B cell (primary cell): ENCODE measurements at places on chromosomes 4 and X.
A peak's percentile ranks its signal among the peaks of the same experiment; 100 is the strongest.

DNA sequence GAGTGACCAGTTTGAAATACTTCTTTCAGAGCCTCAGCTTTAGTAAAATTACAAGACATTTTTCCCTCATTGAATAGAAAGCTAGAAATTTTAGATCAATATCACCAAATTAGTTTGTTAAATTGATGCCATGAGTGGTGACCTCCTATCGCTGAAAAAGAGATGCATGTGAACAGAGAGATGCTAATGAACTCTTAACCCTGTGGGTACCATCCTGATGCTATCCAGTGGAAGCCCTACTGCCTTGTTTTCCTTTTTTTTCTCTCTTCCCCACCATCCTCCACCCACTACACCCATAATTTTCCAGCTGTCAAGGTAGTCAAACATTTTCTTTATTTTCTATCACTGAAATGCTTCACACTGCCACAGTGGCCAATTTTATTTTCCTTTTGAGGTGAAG is 61.9 kb downstream of the PPEF1 start:
- H3K4me3 ChIP-seq: no peak overlapping the region
- H3K27me3 ChIP-seq: no peaks in the 10 kb centered on the region
- DNase-seq: no peak
- H3K36me3 ChIP-seq: no peaks in the 10 kb centered on the region
- no peak overlapping the region for H3K27ac ChIP-seq

GRCh38 chrX:109655502-109656201 is 30.7 kb upstream of the KCNE5 start:
- no peak for DNase-seq
- no peak overlapping the region for H3K4me3 ChIP-seq

DNA sequence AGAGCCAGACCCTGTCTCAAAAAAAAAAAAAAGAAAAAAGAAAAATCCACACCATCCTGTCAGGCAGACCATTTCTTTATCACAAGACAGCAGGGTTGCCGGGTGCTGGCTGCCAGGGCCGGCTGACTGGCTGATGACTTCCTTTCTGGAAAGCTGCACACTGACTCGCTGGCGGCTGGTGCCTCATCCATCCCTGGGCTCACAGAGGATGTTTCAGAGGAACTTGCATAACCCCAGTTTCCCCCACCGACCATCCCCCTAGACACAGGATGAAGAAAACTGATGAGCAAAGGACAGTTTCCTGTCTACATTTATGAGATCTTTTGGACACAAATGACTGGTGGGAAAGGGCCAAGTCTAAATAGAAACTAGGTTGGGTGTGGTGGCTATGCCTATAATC is 14.1 kb downstream of the HPSE start:
- H3K4me3 ChIP-seq: no peak overlapping the region
- no peaks in the 10 kb centered on the region for H3K27me3 ChIP-seq
- H3K4me1 ChIP-seq: no peaks in the 10 kb centered on the region
- H3K36me3 ChIP-seq: peaks cover 2% of the 10 kb centered on the region

- H3K27ac ChIP-seq: no peak overlapping the region
- no peak for DNase-seq
- no peaks in the 10 kb centered on the region for H3K36me3 ChIP-seq
- H3K4me1 ChIP-seq: no peaks in the 10 kb centered on the region
- no peaks in the 10 kb centered on the region for H3K27me3 ChIP-seq
- H3K4me3 ChIP-seq: no peak overlapping the region
Measured at GRCh38 chr4:4693755-4694295, 152.0 kb upstream of the STX18 start.

DNA sequence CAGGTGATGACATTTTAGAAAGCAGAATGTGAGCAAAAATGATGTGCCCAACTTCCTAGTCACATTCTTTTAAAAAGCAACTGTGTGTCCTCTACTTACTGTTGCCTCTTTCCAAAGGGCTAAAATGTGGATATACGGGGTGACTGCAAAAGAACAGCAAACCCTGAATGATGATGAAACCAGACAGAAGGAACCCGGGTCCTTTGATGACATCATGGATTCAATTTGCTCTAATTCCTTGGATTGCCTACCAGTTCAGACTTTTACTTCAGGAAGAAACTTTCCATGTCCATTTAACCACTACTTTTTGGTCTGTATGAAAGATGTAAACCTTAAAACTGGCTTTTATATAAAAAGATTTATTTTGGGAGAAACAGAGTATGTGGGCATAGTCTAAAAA is 190.9 kb upstream of the MAB21L2 start:
- H3K4me1 ChIP-seq: no peaks in the 10 kb centered on the region
- H3K27ac ChIP-seq: no peak overlapping the region
- H3K4me3 ChIP-seq: no peak overlapping the region
- no peaks in the 10 kb centered on the region for H3K27me3 ChIP-seq

GRCh38 chr4:11485926-11486325 is 57.2 kb upstream of the HS3ST1 start:
- H3K27ac ChIP-seq: no peak overlapping the region
- no peaks in the 10 kb centered on the region for H3K27me3 ChIP-seq
- no peak for DNase-seq
- H3K4me1 ChIP-seq: peaks cover 2% of the 10 kb centered on the region
- no peaks in the 10 kb centered on the region for H3K36me3 ChIP-seq

DNA sequence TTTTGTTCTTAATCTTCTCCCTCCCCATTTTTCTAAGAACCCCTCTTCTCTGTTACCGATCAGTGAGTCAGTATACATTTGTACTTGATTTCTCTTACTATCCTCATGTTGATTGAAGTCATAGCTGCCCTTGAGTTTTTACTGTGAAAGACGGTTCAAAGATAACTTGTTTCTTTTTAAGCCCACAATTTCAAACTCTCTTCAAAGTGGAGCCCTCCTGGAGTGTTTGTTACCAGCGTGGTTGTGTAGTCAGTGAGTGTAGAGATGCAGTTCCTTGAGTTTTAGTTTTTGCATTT is 7.9 kb downstream of the PPP1R3F start:
- H3K27ac ChIP-seq: no peak overlapping the region
- DNase-seq: no peak
- no peaks in the 10 kb centered on the region for H3K36me3 ChIP-seq

GRCh38 chr4:37082912-37083311 is 161.6 kb upstream of the NWD2 start:
- no peaks in the 10 kb centered on the region for H3K27me3 ChIP-seq
- H3K36me3 ChIP-seq: no peaks in the 10 kb centered on the region
- no peaks in the 10 kb centered on the region for H3K4me1 ChIP-seq
- no peak for DNase-seq
- H3K27ac ChIP-seq: no peak overlapping the region

DNA sequence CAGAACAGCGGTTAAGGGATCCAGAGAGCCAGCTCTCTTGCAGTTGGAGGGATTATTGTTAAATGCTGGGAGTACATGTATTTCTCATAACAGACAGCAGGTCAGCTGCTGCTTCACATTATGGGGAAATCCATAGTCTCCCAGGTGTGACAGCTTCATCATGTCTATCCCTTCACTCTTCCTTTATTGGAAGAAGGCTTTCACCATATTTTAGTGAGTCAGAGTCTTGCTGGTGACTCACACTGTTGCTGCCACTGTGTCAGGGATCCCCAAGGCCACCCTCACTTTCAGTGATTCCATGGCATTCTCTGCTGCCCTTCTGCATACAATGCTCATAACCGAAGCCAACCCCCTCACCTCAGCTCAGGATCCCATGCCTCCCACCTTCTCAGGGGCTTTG is 32.9 kb upstream of the PAGE5 start:
- no peaks in the 10 kb centered on the region for H3K36me3 ChIP-seq
- H3K4me1 ChIP-seq: no peaks in the 10 kb centered on the region

DNA sequence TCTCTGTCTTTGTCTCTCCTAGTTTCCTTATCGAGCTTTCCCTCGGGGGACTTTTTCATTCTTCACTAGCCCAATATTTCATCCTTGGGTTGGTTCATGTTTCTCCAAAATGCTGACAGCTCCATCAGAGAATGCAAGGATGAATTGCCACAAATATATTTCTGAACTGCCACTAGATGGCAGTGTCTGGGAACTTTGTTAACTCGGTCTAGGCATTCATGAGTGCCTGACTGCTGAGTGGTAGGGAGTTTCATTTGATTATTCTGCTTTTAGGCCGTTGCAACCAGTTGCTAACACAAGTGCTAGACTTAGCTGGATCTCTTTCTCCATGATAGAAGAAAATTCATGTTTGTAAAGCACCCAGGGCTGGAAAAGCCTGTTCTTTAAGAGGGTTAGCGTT is 73.5 kb upstream of the RAP2C start:
- H3K27ac ChIP-seq: no peak overlapping the region
- no peak overlapping the region for H3K4me3 ChIP-seq
- H3K36me3 ChIP-seq: no peaks in the 10 kb centered on the region
- DNase-seq: peak; percentile 60
- no peaks in the 10 kb centered on the region for H3K4me1 ChIP-seq
- H3K27me3 ChIP-seq: no peaks in the 10 kb centered on the region

- no peak for DNase-seq
- H3K27me3 ChIP-seq: no peaks in the 10 kb centered on the region
- H3K27ac ChIP-seq: no peak overlapping the region
- no peaks in the 10 kb centered on the region for H3K4me1 ChIP-seq
- H3K4me3 ChIP-seq: no peak overlapping the region
- no peaks in the 10 kb centered on the region for H3K36me3 ChIP-seq
Measured at GRCh38 chr4:108834835-108835384, 72.1 kb upstream of the ETNPPL start.

GRCh38 chr4:98447648-98448047 is 186.5 kb downstream of the RAP1GDS1 start:
- H3K4me1 ChIP-seq: peaks cover 42% of the 10 kb centered on the region
- H3K27me3 ChIP-seq: no peaks in the 10 kb centered on the region
- H3K36me3 ChIP-seq: peaks cover 2% of the 10 kb centered on the region
- H3K27ac ChIP-seq: peak overlapping the region; percentile 69
- peak; percentile 54 for DNase-seq

GRCh38 chrX:44731160-44731559 is 112.7 kb upstream of the DUSP21 start:
- no peak overlapping the region for H3K4me3 ChIP-seq
- no peaks in the 10 kb centered on the region for H3K4me1 ChIP-seq

- H3K27me3 ChIP-seq: no peaks in the 10 kb centered on the region
- H3K36me3 ChIP-seq: no peaks in the 10 kb centered on the region
- no peak overlapping the region for H3K4me3 ChIP-seq
Measured at GRCh38 chrX:70552130-70552704, 107.6 kb downstream of the DLG3 start.

GRCh38 chr4:110518889-110519490 is 43.0 kb downstream of the ENPEP start:
- H3K4me3 ChIP-seq: no peak overlapping the region
- DNase-seq: peak; percentile 27
- peaks cover 3% of the 10 kb centered on the region for H3K27me3 ChIP-seq
- no peaks in the 10 kb centered on the region for H3K36me3 ChIP-seq

- no peak for DNase-seq
- no peak overlapping the region for H3K27ac ChIP-seq
- no peak overlapping the region for H3K4me3 ChIP-seq
- H3K4me1 ChIP-seq: no peaks in the 10 kb centered on the region
- no peaks in the 10 kb centered on the region for H3K36me3 ChIP-seq
Measured at GRCh38 chrX:106040861-106041260, 2.3 kb upstream of the SERPINA7 start.

DNA sequence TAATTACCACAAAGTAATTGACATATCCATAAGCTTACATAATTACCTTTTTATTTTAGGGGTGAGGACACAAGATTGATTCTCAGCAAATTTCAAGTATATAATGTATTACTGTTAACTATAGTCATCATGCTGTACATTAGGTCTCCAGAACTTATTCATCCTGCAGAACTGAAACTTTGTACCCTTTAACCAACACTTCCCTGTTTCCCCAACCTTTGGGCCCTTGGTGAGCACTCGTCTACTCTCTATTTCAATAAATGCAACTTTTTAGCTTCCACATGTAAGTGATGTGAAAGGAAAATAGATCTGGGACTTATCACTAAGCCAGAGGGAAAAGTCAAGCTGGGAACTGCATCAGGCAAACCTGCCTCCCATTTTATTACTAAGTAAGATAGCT is 33.6 kb upstream of the CCNG2 start:
- peaks cover 73% of the 10 kb centered on the region for H3K4me1 ChIP-seq
- no peak overlapping the region for H3K4me3 ChIP-seq
- no peaks in the 10 kb centered on the region for H3K36me3 ChIP-seq
- DNase-seq: no peak

- no peaks in the 10 kb centered on the region for H3K27me3 ChIP-seq
- no peak overlapping the region for H3K4me3 ChIP-seq
- no peaks in the 10 kb centered on the region for H3K36me3 ChIP-seq
- H3K4me1 ChIP-seq: no peaks in the 10 kb centered on the region
- no peak for DNase-seq
Measured at GRCh38 chrX:131613260-131613659, 69.4 kb downstream of the OR13H1 start.

- no peak overlapping the region for H3K27ac ChIP-seq
- H3K27me3 ChIP-seq: no peaks in the 10 kb centered on the region
- no peaks in the 10 kb centered on the region for H3K4me1 ChIP-seq
- no peak for DNase-seq
- no peak overlapping the region for H3K4me3 ChIP-seq
Measured at GRCh38 chrX:136626237-136626636, 21.7 kb upstream of the CD40LG start.

DNA sequence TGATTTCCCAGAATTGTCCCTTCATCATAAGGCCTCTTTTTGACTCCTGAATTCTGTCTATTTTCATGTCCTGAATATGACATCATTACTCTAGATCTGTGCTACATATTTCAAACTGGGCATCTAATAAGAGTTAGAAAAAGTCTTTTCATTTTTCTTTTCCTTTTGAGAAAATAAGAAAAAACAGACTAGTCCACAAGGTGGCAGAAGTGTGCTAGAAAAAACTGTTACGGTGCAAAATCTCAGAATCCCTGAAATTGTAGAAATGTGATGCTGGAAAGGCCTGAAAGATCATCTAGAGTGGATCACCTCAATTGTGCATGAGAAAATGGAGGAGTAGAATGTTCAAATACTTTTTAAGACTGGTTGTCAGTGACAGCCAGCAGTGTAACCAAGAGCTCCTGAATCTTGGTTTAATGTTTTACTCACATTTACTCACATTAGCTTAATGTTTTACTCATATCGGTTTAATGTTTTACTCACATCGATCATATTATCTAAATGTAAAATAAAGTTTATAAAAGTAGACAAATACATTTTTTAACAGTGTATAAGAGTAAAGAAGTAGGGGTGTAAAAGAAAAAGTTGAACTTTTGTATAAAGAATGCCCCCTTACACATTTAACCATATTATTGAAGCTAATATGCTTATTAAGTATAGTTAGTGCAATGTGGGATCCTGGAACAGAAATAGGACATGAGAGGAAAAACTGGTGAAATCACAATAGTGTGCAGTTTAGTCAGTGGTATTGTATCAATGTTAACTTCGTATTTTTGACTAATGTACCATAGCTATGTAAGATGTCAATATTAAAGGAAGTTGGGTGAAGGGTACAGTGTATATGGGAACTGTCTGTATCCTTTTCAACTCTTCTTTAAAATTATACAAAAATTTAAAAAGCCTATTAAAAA is 15.2 kb downstream of the ASB11 start:
- H3K4me1 ChIP-seq: no peaks in the 10 kb centered on the region
- H3K36me3 ChIP-seq: no peaks in the 10 kb centered on the region
- no peak overlapping the region for H3K27ac ChIP-seq
- H3K4me3 ChIP-seq: no peak overlapping the region
- peak; percentile 5 for DNase-seq

- no peaks in the 10 kb centered on the region for H3K27me3 ChIP-seq
- no peak overlapping the region for H3K27ac ChIP-seq
- H3K4me3 ChIP-seq: no peak overlapping the region
- no peaks in the 10 kb centered on the region for H3K4me1 ChIP-seq
- no peaks in the 10 kb centered on the region for H3K36me3 ChIP-seq
Measured at GRCh38 chr4:78121338-78121904, 64.3 kb downstream of the FRAS1 start.
